Breast epithelium (tissue), 4 donors: ENCODE measurements at places on chromosomes 5 and 9. TPM values are rescaled to one million over a fixed set of nuclear protein-coding genes. Genes with fewer than 3 reads are reported as not detected.

DNA sequence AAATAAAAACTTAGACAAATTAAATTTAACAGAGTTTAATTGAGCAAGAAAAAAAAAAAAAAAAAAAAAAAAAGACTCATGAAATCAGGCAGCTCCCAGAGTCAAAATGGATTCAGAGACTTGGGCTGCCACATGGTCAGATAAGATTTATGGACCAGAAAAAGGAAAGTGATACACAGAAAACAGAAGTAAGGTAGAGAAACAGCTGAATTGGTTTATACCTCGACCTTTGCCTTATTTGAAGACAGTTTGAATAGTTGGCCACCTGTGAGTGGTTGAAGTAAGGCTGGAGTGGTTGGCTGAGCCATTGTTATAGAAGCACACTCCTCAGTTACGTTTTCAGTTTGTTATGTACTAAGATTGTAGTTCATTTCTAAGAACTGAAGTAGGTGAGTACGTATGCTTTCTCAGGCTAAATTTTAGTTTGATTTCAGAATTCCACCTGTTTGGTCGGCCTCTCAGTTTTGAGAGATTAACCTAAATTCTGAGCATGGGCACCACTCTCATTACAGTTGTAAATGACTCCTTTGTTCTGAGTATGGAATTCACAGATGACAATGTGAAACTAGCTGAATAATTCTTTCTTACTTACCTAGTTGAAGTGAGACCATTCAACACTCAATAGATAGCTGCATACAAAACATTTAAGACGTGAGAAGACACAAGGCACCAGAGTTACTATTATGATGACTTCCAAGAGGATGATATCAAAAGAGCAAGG lies 149.0 kb downstream of the AOPEP start:
- H3K27ac ChIP-seq = no peak overlapping the region
- H3K4me3 ChIP-seq = no peak overlapping the region
- H3K36me3 ChIP-seq = no peaks in the 10 kb centered on the region
- no peaks in the 10 kb centered on the region for H3K27me3 ChIP-seq

- no peak for DNase-seq
- H3K4me3 ChIP-seq = no peak overlapping the region
- H3K36me3 ChIP-seq = no peaks in the 10 kb centered on the region
- no peaks in the 10 kb centered on the region for H3K27me3 ChIP-seq
- H3K4me1 ChIP-seq = no peaks in the 10 kb centered on the region
Observed at GRCh38 chr9:37892063-37892462, 11.9 kb downstream of the SLC25A51 start.

- no peak overlapping the region for H3K4me3 ChIP-seq
- no peaks in the 10 kb centered on the region for H3K36me3 ChIP-seq
- H3K4me1 ChIP-seq = no peaks in the 10 kb centered on the region
- H3K27ac ChIP-seq = no peak overlapping the region
- no peak for DNase-seq
Observed at GRCh38 chr9:1102642-1102970, 52.4 kb downstream of the DMRT2 start.

DNA sequence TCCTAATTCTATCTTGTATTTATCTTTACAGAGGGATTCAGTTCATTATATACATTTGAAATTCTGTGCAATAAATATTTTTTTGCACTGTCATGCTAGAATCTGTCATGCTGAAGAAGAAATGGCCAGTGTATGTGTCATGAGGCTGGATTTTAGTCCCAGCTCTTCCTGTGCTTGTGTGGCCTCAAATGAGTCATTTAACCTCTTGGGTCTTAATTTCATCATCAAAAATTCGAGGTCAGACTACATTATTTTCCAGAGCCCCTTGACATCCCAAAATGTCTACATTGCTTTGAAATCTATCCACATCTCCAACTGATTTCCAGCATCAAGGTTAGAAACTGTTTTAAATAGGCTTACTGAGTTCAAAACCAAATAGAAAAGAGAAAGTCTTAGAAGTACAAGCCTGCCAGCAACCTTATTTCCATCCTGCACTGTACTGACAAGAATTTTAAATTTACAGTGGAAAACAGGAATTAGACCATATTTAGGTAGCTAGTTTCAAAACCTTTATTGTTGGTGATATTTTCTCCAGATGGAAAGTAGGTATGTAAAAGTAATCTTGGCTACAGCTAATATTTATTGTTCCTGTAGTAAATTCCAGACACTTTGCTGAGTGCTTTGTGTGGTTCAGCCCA lies 96.7 kb upstream of the MAMDC2 start:
- no peak for DNase-seq
- H3K27ac ChIP-seq = no peak overlapping the region
- H3K4me1 ChIP-seq = no peaks in the 10 kb centered on the region
- no peak overlapping the region for H3K4me3 ChIP-seq
- no peaks in the 10 kb centered on the region for H3K36me3 ChIP-seq

DNA sequence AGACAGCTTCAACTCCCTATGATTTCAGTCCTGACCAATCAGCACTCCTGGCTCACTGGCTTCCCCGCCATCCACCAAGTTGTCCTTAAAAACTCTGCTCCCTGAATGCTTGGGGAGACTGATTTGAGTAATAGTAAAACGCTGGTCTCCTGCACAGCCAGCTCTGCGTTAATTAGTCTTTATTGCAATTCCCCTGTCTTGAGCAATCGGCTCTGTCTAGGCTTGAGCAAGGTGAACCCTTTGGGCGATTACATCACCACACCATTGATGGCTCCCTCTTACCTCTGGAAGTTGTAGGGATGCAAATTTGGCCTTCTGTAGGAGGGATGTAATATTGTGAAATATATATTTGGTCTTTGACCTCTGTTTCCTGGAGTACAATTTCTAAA lies 2.9 kb upstream of the SLC23A1 start:
- no peak overlapping the region for H3K4me3 ChIP-seq
- H3K4me1 ChIP-seq = no peaks in the 10 kb centered on the region
- no peaks in the 10 kb centered on the region for H3K27me3 ChIP-seq
- no peaks in the 10 kb centered on the region for H3K36me3 ChIP-seq

GRCh38 chr5:176596689-176597416 lies 13.1 kb downstream of the GPRIN1 start:
- DNase-seq = no peak
- H3K27ac ChIP-seq = no peak overlapping the region
- no peaks in the 10 kb centered on the region for H3K36me3 ChIP-seq
- no peaks in the 10 kb centered on the region for H3K27me3 ChIP-seq

DNA sequence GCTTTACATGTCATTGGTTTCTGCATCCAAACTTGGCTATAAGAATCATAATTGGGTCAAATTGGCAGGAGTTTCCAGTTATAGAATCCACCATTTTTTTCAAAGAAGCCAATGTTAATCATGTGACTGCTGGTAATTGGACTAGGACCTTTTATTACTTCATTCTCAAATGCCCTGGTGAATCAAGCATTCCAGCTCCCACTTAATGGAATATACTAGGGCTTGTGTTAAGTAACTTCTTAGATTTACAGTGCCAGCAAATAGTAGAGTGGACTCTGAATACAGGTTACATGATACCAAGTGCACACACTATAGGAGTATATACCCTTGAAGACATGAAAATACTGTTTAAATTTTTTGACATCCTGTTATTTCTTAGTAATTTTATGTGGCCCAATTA lies 96.7 kb downstream of the NUDT12 start:
- DNase-seq = no peak
- no peaks in the 10 kb centered on the region for H3K36me3 ChIP-seq
- no peaks in the 10 kb centered on the region for H3K4me1 ChIP-seq
- no peak overlapping the region for H3K4me3 ChIP-seq

- H3K4me1 ChIP-seq = no peaks in the 10 kb centered on the region
- H3K27ac ChIP-seq = no peak overlapping the region
- no peak overlapping the region for H3K4me3 ChIP-seq
- no peak for DNase-seq
- H3K36me3 ChIP-seq = no peaks in the 10 kb centered on the region
Observed at GRCh38 chr9:131668057-131668438, 71.8 kb downstream of the RAPGEF1 start.

DNA sequence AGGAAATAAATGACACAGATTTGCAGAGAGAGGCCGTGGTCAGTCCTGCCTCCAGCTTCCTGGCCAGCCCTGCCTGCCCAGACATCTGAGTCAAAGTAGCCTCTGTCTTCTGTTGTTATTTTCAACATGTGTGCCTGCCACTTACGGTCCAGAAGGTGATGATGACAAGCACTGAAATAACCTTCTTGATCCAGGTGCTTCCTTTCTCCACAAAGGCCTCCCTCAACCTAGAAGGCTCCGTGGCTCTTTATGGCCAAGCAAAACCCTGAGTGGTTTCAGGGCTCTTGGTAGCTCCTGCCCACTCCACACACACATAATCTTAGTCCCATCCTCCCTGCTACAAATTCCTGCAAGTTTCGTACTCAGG lies 34.1 kb upstream of the SLC6A19 start:
- H3K4me3 ChIP-seq = no peak overlapping the region
- no peaks in the 10 kb centered on the region for H3K36me3 ChIP-seq

- no peaks in the 10 kb centered on the region for H3K4me1 ChIP-seq
- H3K27ac ChIP-seq = peak overlapping the region; percentile 97
- no peak for DNase-seq
- H3K36me3 ChIP-seq = no peaks in the 10 kb centered on the region
Observed at GRCh38 chr5:38554861-38555260, 1.6 kb downstream of the LIFR start.

GRCh38 chr5:168766426-168766700 lies 187.2 kb upstream of the PANK3 start:
- H3K27me3 ChIP-seq = no peaks in the 10 kb centered on the region
- peak overlapping the region; percentile 48 for H3K27ac ChIP-seq
- DNase-seq = no peak

DNA sequence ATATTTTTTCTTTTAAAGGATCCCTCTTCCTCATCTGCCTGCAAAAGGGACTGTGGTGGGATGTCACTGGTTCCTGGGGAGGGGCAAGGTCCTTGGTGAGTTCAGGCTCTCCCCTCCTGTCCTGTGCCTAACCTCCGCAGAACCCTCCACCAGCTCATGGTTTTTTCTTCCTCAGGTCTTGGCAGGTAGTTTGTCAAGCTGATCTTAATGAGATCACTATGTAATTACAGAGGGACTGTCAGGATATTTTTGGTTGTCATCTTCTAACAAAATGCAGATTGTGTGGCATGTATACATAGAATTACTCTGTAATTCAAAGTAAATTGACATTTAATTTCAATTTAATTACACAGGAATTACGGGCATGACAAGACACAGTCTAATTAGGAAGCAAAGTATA lies 150.3 kb upstream of the SEMA6A start:
- no peak overlapping the region for H3K27ac ChIP-seq
- no peak for DNase-seq
- no peaks in the 10 kb centered on the region for H3K36me3 ChIP-seq
- H3K4me1 ChIP-seq = no peaks in the 10 kb centered on the region
- no peaks in the 10 kb centered on the region for H3K27me3 ChIP-seq
- H3K4me3 ChIP-seq = no peak overlapping the region

- no peaks in the 10 kb centered on the region for H3K4me1 ChIP-seq
- DNase-seq = no peak
- H3K36me3 ChIP-seq = no peaks in the 10 kb centered on the region
- H3K4me3 ChIP-seq = no peak overlapping the region
- no peaks in the 10 kb centered on the region for H3K27me3 ChIP-seq
- no peak overlapping the region for H3K27ac ChIP-seq
Observed at GRCh38 chr5:134906811-134907210, 1.9 kb downstream of the PCBD2 start.

- no peak overlapping the region for H3K4me3 ChIP-seq
- no peaks in the 10 kb centered on the region for H3K36me3 ChIP-seq
- no peak overlapping the region for H3K27ac ChIP-seq
- H3K27me3 ChIP-seq = no peaks in the 10 kb centered on the region
- no peaks in the 10 kb centered on the region for H3K4me1 ChIP-seq
- DNase-seq = no peak
Observed at GRCh38 chr5:60232036-60232795, 338.7 kb upstream of the PDE4D start.

GRCh38 chr5:143063175-143063970 lies 293.2 kb downstream of the ARHGAP26 start:
- H3K27ac ChIP-seq = peak overlapping the region; percentile 26
- DNase-seq = peak; percentile 36
- no peaks in the 10 kb centered on the region for H3K27me3 ChIP-seq

GRCh38 chr5:111411301-111411700 lies 101.0 kb downstream of the STARD4 start:
- no peaks in the 10 kb centered on the region for H3K36me3 ChIP-seq
- no peak overlapping the region for H3K27ac ChIP-seq
- DNase-seq = no peak
- no peaks in the 10 kb centered on the region for H3K27me3 ChIP-seq
- no peak overlapping the region for H3K4me3 ChIP-seq

DNA sequence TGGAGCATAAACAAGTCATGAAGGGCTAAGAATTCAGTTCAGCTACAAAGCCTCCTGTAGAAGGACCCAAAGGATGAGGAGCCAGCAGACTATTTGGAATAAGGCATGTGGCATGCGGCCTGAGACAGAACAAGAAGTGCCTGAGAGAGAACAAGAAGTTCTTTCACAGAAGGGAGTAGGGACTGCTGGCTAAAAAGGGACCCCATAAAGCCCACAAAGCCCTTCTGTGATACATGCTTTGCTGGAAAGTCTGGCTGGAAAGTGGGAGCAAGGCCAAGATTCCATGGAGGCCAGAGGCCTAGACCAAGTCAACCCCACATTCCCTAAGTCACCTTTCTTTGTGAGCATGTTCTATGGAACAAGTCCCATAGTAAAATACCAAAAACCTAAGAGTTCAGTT lies 35.9 kb upstream of the UBAP2 start:
- no peaks in the 10 kb centered on the region for H3K36me3 ChIP-seq
- peak overlapping the region; percentile 74 for H3K27ac ChIP-seq
- no peak overlapping the region for H3K4me3 ChIP-seq
- DNase-seq = peak; percentile 73
- no peaks in the 10 kb centered on the region for H3K27me3 ChIP-seq

DNA sequence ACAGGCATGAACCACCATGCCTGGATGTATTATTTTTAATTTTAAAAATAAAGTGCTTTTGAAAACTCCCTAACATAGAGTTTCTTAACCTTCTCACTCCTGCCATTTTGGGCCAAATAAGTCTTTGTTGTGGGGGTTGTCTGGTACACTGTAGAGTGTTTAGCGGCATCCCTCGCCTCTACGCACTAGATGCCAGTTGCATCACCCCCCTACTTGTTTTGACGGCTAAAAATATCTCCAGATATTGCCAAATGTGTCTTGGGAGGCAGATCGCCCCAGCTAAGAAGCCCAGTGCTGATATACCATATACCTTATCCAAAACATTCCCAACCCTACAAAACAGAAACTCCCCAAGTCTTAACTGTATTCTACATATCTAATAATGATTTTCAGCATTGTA lies 54.6 kb downstream of the SCAI start:
- no peaks in the 10 kb centered on the region for H3K36me3 ChIP-seq
- DNase-seq = no peak
- no peaks in the 10 kb centered on the region for H3K27me3 ChIP-seq
- no peak overlapping the region for H3K4me3 ChIP-seq
- H3K27ac ChIP-seq = no peak overlapping the region

The BARHL1 gene
- total RNA-seq = not detected

The HINT2 gene
- 55.7 TPM for total RNA-seq

The SIT1 gene
- total RNA-seq = 3.2 TPM

The TRPM6 gene
- total RNA-seq = 1.3 TPM

The CAMK2A gene
- total RNA-seq = not detected

The LECT2 gene
- total RNA-seq = not detected

The RNF183 gene
- 0.98 TPM for total RNA-seq

The SYK gene
- total RNA-seq = 25.9 TPM

The ACTBL2 gene
- not detected for total RNA-seq

The GFPT2 gene
- 27.2 TPM for total RNA-seq

The PAEP gene
- total RNA-seq = not detected
